ENCODE measurements at places on chromosomes 12 and 14.

DNA sequence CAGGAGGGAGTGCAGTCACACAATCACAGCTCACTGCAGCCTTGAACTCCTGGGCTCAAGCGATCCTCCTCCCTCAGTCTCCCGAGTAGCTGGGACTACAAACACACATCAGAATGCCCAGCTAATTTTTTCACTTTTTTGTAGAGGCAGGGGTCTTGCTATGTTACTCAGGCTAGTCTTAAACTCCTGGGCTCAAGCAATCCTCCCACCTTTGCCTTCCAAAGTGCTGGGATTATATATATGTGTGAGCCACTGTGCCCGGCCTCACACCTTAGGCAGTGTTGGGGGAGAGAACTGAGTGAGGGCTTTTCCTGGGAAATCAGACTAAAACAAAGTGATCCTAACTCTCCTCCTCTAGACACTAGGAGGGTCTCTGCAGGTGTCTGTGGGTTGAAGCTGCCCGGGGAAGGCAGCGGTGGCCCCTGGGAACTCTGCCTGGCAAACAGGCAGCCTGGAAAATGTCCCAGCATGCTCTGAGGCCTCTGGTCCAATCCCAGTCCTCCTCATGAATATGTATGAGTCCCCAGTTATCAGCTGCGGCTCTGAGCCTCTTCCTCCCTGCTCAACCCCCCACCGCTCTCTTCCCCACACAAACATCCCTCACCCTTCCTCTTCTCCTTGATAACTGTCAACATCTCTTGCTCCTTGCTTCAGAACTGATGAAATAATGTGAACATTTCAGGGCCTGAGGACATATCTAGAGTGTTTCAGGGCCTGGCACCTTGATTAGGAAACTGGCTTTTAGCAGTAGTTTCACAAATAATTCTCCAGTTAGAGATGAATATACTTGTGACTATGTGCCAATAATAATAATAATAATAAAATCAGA, 7.9 kb upstream of the NAA25 start:
- DNase-seq = peak; percentile 92

- no peak for DNase-seq
These were observed 288.4 kb downstream of the DAD1 start for GRCh38 chr14:22300646-22301045.

GRCh38 chr12:7542813-7543212, 39.2 kb upstream of the CD163 start:
- DNase-seq = peak; percentile 46

DNA sequence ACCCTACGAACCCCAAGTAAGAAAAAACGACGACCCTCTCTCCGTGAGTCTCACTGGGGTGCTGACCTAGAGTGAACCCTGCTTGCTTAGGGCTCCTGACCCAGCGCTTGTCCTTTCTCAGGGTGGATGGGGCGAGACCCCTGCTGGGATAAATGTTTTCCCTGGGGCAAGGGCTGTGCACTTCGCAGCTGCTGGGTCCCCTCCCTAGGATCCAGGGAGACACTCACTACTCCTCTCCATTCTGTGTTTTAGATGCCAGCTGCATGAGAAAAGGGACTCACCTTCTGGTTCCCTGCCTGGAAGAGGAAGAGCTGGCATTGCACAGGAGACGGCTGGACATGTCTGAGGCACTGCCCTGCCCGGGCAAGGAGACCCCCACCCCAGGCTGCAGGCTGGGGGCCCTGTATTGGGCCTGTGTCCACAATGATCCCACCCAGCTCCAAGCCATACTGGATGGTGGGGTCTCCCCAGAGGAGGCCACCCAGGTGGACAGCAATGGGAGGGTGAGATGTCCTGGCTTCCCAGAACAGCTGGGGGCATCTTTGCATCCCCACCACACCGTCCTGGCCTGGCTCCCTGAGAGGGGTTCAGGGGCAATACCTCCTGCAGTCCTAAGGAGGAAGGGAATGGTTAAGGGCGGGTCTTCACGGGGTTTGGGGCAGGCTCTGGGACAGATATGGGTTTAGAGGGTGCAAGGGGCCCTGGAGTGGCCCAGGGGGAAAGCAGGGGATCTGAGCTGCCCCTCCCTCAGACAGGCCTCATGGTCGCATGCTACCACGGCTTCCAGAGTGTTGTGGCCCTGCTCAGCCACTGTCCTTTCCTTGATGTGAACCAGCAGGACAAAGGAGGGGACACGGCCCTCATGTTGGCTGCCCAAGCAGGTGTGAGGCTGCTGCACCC, 663 bp downstream of the ANKRD33 start:
- no peak for DNase-seq

GRCh38 chr12:62744551-62744950, 190.4 kb downstream of the PPM1H start:
- no peak for DNase-seq

GRCh38 chr12:114405519-114406271, at the start of gene TBX5:
TSS of gene TBX5 (minus strand) at chr12:114406144. CDS start at chr12:114403898, 2,246 bp downstream.
- no peak for DNase-seq

- peak; percentile 40 for DNase-seq
These were observed 83.1 kb downstream of the ARL6IP4 start for GRCh38 chr12:123063535-123063934.

DNA sequence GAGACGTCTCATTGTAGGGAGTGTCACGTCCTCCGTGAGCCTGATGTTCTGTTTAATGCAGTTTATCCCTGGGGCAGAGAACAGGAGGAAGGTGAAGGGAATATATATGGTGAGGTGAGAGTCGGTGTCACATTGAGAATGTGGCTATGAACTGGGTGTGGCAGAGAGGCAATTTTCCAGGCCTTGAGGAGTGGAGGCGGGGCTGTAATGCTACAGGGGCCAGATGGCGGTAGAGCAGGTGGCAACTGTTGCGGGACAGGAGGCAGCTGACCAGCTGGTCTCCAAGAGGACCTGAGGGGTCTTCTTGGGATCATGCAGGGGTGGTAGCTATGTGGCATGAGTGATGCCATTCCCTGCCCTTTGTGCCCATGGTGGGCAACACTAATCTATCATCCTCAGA, 59.6 kb downstream of the CACNA1C start:
- DNase-seq = no peak

DNA sequence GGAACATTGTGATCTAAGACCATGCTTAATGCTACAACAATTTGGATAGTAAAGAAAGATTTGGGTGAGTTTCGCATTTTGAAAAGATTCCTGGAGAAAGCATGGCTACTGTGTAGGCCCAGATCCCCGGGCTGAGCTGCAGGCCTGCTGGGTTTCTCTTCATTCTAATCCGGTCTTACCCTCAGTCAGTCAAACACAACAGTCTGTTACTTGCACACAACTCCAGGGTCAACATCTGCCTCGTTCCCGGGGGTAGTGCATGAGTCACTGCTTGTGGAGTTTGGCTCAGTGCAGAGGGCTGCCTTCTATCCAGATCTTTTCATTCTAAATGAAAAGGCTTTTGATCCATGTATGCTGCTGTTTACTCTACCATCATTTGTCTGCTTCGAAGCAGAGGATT, 60.4 kb upstream of the SEL1L start:
- DNase-seq = peak; percentile 3

DNA sequence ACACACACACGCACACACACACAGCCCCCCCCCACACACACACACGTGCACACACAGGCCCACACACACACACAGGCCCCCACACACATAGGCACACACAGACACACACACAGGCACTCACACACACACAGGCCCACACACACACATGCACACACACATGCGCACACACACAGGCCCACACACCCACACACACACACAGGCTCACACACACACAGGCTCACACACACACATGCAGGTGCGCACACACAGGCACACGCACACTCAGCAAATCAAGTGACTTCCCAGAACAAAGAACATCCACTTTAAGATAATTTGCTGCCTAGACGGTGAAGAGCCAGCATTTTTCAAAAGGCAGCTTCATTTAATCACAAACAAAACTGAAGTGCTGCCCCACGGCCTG, 78.5 kb upstream of the FBRSL1 start:
- DNase-seq = no peak

GRCh38 chr14:97380539-97380941, 583.4 kb downstream of the VRK1 start:
- no peak for DNase-seq
